ENCODE measurements at places on chromosomes 6 and 20.

- peak; percentile 76 for DNase-seq
These were observed 295.5 kb downstream of the PLCB1 start for GRCh38 chr20:8427419-8428040.

DNA sequence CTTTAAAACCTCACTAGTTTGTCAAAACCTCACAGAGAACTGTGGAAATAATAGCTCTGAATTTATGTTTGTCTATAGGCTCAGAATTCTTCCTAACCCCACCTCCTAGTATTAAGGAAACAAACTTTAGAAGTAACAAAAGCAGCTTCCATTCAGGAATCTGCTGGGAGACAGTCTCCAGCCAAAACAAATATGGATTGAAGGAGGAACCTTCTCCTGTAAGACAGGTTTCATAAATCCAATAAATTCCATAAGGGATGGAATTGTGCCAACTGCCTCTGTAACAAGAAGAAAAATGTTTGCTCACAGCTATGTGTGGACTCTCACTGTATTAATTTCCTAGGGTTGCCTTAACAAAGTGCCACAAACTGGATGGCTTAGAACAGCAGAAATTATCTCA lies 7.5 kb downstream of the SYCP2 start:
- no peak for DNase-seq

DNA sequence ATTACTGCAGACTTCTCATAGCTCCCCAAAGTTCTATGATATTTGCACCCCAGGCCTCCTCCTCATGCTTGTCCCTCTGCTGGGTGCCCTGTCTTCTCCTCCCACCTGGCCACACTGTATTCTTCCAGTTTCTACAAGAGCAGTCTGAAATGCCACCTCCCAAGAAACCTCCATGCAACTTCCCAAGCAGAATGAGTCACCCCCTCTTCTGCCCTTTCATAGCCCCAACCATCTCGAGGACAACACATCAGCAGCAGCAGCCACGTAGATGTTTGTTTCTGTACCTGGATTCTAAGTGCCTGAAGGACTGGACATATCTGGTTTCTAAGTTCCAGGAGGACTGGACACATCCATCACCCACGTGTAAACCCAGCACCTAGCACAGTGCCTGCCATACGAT lies 6.6 kb upstream of the ULBP2 start:
- no peak for DNase-seq

GRCh38 chr6:13674533-13675190 lies 37.0 kb downstream of the RANBP9 start:
- no peak for DNase-seq

GRCh38 chr6:143357561-143358255 lies 92.8 kb downstream of the ADAT2 start:
- no peak for DNase-seq

GRCh38 chr6:132168961-132169360 lies 217.8 kb upstream of the CCN2 start:
- no peak for DNase-seq

GRCh38 chr6:124022641-124023040 lies 219.0 kb downstream of the NKAIN2 start:
- DNase-seq: no peak

GRCh38 chr20:6855796-6856195 lies 88.3 kb downstream of the BMP2 start:
- no peak for DNase-seq

DNA sequence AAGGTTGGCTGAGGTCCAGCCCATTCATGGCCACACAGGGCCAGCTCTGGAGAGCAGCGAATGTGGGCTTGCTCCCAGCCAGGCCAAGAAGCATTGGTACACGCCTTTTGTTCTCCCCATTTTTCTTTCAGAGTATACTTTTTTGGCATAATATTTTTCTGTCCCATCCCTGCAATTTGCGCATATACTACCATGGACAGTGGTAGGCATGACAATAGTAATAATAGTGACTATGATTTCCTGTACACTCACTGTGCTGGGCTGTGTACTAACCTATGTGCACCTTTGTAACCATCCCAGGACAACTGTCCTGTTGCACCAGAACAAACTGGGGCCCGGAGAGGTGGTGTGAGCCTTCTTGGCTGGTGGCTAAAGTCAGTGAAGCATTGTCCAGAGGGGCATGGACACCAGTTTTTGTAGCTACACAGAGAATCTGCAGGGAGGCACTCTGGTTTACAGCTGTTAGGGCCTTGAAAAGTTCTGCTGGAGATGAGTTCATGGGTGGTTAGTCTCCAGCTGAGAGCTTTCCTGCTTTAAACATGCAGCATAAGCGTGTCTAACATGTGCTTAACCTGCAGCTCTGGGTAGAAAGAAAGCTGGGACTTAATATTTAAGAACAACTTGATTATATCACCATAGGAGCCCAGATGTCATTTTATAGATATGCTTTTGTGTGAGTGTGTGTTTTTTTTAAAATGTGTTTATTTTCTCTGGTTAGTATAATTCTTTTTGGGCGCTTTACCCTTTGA lies 38.2 kb downstream of the DTD1 start:
- DNase-seq: no peak

- no peak for DNase-seq
These were observed 610.4 kb upstream of the IMPG1 start for GRCh38 chr6:76682842-76683241.

GRCh38 chr6:18314317-18314997 lies 50.1 kb upstream of the DEK start:
- DNase-seq: no peak

DNA sequence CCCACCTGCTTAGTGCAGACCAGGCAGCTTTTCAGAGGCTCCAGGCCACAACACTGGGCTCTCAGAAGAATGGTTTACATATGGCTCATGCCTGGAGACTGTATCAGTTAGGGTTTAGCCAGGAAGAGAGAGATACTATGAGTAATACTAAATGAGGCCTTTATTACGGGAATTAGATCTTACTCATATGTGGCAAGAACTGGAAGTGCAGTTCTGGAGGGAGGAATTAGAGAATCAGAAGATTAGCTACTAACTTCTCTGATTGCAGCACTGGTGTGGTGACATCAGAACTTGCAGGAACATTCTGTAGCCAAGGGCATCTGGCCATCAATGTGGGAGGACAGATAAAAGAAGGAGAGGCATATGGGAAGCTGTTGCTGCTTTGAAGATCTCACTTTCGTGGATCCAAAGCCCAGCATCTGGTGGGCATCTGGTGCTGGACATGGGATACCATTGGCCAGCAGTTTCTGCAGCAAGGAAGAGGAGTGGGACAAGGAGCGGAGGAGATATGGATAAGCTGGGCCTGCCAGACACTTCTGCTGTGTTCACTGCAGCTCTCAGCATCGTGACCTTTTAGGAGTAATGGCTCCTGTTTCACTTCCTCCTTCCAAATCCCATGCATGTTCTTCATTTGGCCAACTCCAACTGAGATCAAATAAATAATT lies 248.5 kb downstream of the BTBD3 start:
- no peak for DNase-seq

DNA sequence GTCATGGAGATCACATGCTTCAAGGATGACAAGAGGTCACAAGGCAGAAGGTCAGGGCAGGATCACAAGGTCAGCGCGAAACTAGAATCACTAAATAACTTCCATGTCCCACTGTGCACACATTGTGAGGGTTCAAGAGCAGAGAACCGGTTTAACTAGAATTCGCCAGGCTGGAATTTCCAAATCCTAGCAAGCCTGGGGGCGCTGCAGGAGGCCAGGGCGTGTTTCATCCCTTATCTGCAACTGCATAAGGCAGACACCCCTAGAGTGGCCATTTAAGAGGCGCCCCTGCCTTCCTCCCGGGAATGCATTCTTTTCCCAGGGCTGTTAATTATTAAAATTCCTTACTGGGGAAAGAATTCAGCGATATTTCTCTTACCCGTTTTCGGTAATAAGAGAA lies 40.2 kb upstream of the SLC22A1 start:
- DNase-seq: no peak

DNA sequence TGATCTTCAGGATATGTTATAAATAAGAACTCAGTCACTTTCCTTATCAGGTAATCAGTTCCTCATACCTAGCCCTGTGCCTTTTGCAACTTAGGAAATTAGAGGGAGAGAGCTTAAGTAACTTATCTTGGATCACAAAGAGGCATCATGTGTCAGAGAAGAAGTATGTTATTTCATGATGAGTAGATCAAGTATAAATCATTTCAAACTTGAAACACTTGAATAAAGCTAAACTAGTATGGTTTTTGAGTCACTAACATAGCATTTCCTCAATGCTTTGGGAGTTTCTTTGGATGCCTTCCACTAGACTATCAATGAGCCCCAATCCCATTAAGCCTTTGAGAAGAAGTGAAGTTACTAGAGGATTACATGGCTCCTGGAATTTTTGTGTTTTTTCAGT lies 102.6 kb upstream of the TNFAIP3 start:
- no peak for DNase-seq

GRCh38 chr6:139099984-139100383 lies 34.9 kb upstream of the HECA start:
- DNase-seq: no peak

DNA sequence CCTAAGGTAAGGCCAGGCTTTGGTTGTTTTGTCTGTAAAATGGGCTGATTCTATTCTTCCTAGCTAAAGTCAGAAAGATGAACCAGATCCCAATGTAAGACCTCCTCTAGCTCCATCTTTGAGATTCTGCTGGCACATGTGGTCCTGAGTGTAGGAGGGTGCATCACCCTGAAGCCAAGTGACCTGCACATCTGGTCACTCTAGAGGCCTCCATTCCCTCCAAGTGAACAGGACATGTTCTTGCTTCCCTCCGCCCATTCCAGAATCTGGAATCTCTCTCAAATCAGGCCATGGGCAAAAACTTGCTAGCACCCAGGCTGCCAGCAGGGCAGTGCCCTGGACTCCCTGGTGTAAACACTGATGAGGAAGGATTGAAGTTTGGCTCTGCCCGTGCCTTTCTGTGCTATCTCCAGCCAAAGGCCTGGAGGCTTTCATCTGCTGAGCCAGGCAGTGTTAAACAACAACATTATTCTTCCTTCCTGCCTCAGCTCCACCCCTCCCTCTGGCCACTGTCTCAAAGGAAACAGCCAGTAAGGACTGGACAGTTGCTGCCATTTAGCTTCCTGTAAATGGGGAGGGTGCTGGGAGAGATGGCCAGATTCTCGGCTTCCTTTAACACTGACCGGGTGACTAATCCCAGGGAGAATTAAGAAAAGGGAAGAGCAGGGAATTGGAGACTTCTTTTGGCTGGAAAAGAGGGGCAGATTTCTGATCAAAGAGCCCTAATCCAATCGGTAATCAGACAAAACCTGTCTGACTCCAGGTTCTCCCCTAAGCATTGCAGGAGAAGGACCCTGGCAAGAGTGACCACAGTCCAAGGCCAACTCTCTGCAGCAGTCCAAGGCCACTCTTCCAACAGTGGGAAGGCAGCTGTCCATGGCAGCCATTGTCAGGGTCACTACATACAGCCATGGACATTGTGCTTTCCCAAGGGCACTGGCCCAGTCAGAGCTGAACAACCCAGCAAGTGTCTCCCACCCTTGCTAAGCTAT lies 19.5 kb upstream of the ADGRF1 start:
- DNase-seq: no peak

GRCh38 chr6:30441171-30441570 lies 48.1 kb upstream of the HLA-E start:
- DNase-seq: no peak

DNA sequence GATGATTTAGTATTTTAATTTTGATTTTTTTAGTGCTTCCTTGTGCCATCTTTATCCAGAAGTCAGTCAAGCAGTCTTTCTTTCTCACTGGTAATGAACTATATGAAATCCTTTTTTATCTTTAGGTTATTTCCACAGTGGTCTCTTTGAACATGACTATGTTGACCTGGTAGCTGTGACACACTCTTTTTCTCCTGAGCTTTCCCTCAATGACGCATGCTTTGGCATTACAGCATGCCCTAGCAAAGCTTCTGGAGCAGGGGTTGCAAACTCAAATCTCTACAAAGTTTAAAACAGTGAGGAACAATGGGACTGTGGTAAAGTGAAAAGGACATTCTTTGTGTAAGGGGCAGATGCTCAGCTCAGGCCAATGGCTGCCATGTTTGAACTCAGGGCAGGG lies 4.5 kb upstream of the PLAGL1 start:
- no peak for DNase-seq

DNA sequence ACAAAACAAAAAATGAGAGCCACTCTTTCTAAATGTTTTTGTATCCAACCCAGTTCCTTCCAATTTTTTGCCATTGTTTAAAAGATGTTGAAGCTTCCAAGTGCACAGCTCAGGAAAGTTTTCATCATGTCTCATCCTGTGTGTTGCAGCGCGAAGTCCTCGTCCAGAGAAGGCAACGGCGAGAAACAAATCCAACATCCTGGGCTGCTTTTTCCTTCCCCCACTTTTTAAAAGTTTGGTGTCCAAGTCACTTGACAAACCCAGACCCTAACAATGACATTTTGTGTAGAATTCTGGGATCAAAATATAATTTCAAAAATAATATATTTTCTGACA lies 92.3 kb downstream of the ANKRD60 start:
- DNase-seq: no peak

- DNase-seq: no peak
These were observed 58.7 kb upstream of the FAM83B start for GRCh38 chr6:54787825-54788224.

- DNase-seq: no peak
These were observed 77.2 kb upstream of the MC3R start for GRCh38 chr20:56171087-56172012.

DNA sequence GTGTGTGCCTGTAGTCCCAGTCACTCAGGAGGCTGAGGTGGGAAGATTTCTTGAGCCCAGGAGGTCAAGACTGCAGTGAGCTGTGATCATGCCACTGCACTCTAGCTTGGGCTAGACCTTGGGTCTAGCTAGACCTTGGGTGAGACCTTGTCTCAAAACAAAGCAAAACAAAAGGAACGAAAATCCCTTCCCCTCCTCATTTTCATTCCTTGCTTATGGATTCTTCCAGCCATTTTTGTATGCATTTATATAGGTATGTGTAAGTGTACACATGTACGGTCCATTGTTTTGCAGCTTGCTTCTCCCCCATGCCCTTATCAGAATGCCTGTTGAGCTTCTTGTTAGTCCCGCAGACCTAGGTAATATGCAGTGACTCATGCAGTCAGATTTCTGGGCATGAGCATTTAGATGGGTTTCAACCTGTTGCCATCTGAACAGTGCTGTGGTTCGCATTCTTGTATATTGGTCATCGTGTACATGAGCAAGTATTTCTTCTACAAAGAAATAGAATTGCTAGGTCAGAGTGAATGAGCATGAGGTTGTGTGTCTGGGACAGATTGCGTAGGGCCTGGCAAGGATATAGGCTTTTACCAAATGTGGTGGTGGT lies 73.2 kb downstream of the ATRN start:
- DNase-seq: no peak

GRCh38 chr6:14058029-14058695 lies 59.4 kb upstream of the CD83 start:
- DNase-seq: no peak

- DNase-seq: peak; percentile 41
These were observed 2.1 kb upstream of the RBM38 start for GRCh38 chr20:57388953-57389694.

- no peak for DNase-seq
These were observed 10.5 kb upstream of the PTGIS start for GRCh38 chr20:49578436-49578835.

DNA sequence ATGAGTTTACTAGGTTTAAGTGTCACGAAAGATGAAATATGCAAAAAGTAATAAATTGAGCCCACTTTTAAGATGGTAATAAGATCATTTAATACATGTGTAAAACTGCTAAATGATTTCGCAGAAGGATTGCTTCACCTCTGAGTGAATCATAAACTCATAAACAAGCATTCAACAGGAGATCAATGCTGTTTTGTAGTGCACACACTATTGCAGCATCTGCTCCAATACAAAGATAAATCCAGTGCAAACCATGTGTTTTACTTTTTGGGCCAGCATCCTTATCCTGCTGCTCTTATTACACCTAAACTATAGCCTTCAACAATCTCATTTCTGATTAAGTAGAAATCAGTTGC lies 400.1 kb downstream of the NKAIN2 start:
- DNase-seq: no peak

Measured in GF-D8 (cell line).